Stimulated activated CD4-positive, alpha-beta T cell treated with anti-CD3 and anti-CD28 coated beads, Interleukin-1b, Interleukin-23, amount 100 ng/mL, for 1 hour (primary cell): ENCODE measurements at places on chromosomes 5 and 9.

GRCh38 chr5:121913418-121913817 lies 48.4 kb upstream of the SRFBP1 start:
- no peak for DNase-seq

DNA sequence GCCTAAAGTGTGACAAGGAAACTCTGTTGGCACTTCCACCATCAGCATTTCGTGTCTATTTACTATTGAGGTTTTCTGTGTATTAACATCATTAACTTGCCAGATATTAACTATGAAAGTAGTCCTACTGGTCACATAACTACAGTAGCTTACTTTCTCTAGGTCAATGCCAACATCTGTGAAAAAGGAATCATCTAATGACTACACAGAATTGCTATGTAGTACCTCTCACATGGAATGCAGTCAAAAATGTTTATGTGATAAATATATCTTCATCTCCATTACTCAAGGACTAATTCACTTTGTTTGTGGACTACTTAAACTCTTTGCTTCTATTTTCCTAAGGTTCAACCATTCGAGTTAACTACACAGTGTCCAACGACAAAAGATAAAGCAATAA lies 2.1 kb downstream of the SCAI start:
- no peak for DNase-seq

DNA sequence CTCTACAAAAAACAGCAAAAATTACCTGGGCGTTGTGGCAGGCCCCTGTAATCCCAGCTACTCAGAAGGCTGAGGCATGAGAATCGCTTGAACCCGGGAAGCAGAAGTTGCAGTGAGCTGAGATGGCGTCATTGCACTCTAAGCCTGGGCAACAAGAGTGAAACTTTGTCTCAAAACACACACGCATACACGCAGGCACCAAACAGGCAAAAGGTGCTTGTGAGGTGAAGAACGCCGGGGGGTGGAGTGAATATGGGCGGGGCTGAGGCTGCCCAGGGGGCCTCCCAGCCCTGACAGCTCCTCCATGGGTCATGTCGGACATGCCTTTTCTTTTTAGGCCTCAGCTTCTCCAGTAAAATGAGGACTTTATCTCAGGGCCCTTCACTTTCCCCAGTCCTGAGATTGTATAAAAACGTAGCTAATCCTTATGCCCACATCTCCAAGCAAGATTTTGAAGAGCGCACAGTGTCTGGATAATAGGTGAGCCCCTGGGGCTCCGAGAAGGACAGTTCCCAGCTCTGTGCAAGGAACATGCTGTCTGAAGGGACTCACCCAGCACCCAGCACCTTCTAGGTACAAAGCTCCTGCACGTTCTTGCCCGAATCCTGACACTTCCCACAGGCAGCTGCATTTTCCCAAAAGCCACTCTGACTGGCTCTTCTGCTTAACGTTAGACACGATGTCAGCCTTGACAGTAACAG lies 168.3 kb downstream of the COL23A1 start:
- no peak for DNase-seq

DNA sequence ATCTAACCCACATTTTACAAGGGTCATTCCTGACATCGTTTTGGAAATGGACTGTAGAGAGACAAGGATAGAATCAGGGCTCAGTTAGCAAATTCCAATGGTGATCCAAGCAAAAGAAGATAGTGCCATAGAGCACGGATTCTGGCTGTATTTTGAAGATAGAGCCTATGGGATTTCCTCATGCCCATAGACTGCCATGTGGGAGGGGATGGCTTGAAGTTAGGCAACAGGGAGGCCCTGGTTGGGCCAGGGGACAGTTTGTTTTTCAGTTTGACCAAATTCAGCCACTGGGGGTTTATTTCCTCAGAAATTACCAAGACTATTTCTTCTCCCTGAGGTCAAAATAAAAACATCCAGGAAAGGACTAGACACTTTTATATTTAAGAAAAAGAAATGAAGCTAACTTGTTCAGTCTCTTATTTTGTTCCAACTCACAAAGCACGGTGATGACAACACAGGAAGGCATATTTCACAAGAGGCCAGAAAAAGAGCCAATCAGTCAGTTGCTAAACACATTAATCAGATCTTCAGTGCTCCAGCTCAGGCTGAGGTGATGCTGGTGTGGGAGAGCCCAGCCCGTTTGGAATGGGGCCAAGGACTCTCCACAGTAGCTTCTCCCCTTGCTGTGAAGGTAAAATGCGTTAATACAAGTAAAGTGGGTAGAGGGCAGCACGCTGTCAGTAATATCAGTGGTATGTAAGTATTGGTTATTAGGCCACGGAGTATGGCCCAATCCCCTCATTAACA lies 4.4 kb upstream of the DCTN4 start:
- DNase-seq, result no peak

- DNase-seq, result no peak
These were observed 5.1 kb upstream of the RALGDS start for GRCh38 chr9:133125941-133126696.

GRCh38 chr9:96758845-96759673 lies 18.8 kb downstream of the ZNF510 start:
- DNase-seq, result no peak

- no peak for DNase-seq
These were observed 329.6 kb downstream of the ADAMTS6 start for GRCh38 chr5:65152131-65152530.

DNA sequence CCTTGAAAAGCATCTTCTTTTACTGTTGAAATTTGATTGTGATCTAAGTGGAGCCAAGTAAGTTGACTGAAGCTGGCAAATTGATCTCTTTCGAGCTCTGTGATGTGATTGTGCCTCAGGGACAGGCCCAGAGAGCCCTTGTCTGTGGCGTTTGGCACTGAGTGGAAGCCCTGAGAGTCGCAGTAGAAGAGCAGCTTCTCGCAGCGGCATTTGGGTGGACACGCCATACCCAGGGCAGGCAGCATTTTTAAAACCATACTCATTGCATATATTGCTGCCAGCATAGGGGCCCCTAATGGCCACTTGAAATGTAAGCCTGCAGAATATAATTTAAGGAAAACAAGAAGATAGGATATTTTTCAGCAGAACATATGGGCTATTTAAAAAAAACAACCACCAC lies 894 bp downstream of the LRRTM2 start:
- no peak for DNase-seq

- DNase-seq, result no peak
These were observed 348.6 kb upstream of the RGMB start for GRCh38 chr5:98424681-98425450.

DNA sequence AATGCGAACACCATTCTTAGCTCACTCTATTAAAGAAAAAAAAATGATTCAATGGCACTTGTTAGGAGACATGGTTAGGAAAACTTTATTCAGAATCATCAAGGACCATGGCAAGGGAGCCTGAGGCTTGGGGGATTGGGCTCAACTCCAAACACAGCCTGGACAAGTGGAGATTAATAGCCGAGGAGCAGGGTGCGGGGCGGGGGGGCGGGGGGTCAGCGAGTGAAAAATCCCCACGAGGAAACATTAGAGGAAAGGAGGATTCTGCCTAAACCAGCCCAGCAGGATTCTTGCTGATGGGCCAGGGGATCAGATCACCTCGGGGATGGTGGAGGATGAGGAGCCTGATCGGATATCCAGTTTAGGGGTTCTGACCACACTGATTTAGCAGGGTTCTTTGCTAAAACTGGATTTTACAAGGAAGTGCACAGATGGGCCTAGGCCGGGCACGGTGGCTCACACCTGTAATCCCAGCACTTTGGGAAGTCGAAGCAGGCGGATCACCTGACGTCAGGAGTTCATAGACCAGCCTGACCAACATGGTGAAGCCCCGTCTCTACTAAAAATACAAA lies 24.4 kb upstream of the FIBCD1 start:
- no peak for DNase-seq

- no peak for DNase-seq
These were observed 142.6 kb downstream of the FAM114A2 start for GRCh38 chr5:153896117-153896516.

- no peak for DNase-seq
These were observed 28.1 kb upstream of the SPATA31E1 start for GRCh38 chr9:87854580-87854955.

DNA sequence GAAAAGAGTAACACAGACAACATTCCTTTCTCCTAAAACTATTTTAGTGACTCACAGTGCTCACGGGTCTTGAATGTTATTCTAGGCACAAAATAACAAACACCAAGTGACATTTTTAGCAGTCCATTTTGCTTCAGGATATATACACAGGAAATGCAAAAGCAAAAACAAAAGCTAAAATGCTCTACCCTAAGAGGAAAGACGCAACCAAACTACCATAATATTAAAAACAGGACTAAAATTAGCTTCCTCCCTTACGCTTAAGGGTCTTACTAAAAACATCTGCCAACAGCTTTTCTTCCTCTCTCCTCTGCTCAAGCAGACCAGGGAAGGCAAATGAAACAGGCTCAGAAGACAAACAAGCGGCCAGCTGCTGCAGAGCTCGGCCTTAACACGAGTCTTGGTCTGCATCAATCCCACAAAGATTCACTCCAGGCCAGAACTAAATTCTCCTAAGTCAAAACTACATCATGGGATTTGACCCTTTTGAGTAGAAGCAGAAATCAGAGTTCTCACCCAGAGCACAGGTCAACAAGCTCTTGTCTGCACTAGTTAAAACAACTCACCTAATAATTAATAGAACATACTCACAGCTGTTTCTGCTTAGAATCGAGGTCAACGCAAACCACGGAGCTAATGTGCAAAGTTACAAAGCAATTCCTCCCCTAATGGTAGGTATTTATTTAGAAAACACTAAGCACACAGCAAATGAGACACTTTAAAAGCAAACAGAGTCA lies 62.3 kb downstream of the RAPGEF1 start:
- DNase-seq, result no peak

DNA sequence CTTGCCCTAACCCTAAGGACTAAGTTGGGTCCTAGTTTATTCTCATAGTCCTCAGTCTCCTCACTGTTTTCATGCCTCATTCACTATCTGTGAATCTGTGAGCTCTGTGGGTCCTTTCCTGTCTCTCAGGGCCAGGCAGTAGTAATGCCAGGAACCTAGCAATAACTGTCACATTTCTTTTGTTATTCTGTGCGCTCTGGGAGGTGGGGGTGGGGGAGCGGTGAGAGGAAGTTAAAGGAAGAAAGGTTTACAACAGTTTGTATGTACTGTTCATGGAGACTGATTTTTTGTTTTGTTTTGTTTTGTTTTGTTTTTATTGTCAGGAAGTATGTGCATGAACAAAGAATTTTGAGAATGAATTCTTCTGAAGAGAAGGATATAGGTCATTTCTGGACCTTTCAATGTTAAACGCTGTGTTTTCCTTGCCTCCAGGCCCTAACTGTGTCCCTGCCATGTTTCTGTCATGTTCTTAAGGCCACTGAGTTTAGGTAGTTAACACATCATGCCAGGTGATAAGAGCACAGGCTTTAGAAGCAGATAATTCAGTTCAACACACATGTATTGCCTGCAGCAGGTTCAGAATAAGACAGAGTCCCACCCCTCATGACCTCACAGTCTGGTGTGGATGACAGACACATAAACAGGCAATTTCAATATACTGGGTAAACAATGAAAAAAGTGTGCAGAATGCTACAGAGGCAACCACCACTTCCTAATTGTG lies 13.3 kb upstream of the FEM1C start:
- no peak for DNase-seq

- DNase-seq, result no peak
These were observed 1045.6 kb upstream of the WWC1 start for GRCh38 chr5:167245868-167246267.

GRCh38 chr9:13054389-13054788 lies 225.1 kb downstream of the MPDZ start:
- no peak for DNase-seq

- DNase-seq, result no peak
These were observed 11.7 kb upstream of the OR1J2 start for GRCh38 chr9:122498883-122499288.

DNA sequence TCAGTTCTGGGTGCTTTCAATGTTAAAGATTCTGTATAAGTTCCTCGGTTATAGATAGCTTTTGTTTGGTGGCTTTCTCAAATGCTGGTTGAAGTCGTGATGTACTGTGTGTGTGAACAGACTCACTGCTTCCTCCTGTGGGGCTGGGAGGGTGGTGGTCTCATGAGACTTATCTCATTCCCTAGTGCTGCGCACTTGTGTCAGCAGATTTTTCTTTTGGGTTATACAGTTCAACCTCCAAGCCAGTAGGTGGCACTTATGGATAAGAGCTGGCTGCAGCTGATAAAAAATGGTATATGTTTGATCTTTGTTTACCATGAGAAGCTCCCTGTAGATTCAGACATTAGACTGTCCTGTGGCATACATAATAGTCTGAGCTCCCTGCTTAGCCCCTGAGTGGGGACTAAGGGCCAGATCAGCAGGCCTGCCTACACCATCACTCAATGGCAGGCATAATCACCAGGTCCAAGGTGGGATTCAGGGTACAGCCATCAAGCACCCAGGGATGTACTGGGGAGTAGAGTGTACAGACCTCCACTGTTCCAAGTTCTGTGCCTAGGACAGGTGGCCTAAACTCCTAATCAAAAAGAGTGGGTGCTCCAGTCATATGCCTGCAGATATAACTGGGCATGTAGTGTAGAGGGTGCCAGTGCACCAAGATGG lies 174.2 kb downstream of the OXCT1 start:
- DNase-seq, result no peak

- no peak for DNase-seq
These were observed 71.3 kb downstream of the COL5A1 start for GRCh38 chr9:134712926-134713325.

DNA sequence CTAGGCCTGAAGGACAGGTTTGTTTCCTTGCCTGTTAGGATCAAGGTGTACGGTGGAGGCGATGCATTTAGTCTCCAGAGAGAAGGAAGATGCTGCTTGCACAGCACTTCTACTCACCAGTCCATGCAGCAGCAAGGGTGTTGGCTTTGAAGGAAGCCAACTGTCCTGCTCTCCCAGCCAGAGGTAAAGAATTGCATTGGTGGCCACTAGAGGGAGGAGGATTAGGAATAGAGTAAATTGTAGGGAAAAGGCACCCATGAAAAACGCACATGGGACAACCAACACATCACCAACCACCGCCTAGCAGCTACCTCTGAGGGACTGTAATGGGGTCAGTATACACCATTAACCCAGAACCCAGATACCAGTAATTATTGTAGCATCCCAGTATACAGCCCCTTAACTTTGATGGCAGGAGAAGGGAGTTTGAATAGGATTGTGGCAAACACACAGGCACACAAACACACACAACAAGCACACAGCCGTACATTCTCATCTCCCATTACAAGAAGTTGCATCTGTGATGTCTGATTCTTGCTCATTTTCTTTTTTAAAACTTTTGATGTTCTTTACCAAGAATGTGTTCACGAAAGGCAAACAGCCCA lies 267.7 kb downstream of the ADAMTS6 start:
- no peak for DNase-seq

DNA sequence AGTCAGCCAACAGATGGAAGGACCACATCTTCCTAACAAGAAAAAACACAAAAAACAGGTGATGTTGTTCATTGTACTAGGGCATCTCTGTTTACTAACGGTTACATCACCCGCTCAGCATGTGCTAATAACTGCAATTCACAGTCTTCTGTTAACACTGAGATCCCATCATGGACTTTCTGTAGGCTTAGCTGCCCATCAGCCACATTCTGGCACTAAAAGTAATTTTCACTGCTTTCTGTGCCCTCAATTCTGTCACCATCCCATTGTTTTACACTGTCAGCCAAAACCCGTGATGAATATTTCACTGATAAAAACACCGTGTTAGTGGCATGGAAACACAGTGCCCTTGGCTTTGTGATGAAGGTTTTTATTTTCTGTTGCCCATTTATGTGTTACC lies 64.6 kb downstream of the CAST start:
- no peak for DNase-seq
